ENCODE measurements at places on chromosomes 7 and 10. TPM values are rescaled to one million over a fixed set of nuclear protein-coding genes. Genes with fewer than 3 reads are reported as not detected.

Gene LSM8
- total RNA-seq, result 35.4 TPM

Gene CCL24
- 0.28 TPM for total RNA-seq

Gene SLC13A1
- not detected for total RNA-seq

Gene SMARCD3
- 53.7 TPM for total RNA-seq

Gene GPRIN2
- under 0.01 TPM for total RNA-seq

Gene GIMAP1
- total RNA-seq, result under 0.01 TPM

Gene HECTD2
- total RNA-seq, result 5.3 TPM

Gene SPDYE11
- not detected for total RNA-seq

Gene HACD1
- 24.7 TPM for total RNA-seq

Gene AGR2
- not detected for total RNA-seq

Gene CDH23
- 0.18 TPM for total RNA-seq

Gene FXYD4
- not detected for total RNA-seq

Gene AGFG2
- total RNA-seq, result 2.4 TPM

Gene ADIRF
- total RNA-seq, result 110 TPM

Gene TNS3
- total RNA-seq, result 150 TPM

Measured in smooth muscle cell of bladder (primary cell).